ENCODE measurements at places on chromosomes 16 and 17. TPM values are rescaled to one million over a fixed set of nuclear protein-coding genes. Genes with fewer than 3 reads are reported as not detected.

TMEM132E gene
- polyA plus RNA-seq = not detected

SLC16A13 gene
- polyA plus RNA-seq = 1.1 TPM

CTRL gene
- 2.0 TPM for polyA plus RNA-seq

UQCRC2 gene
- polyA plus RNA-seq = 183 TPM

NOG gene
- polyA plus RNA-seq = 0.15 TPM

DNASE1L2 gene
- polyA plus RNA-seq = 0.49 TPM

ZFPM1 gene
- polyA plus RNA-seq = 10.4 TPM

Measured in heart right ventricle (tissue), 16 donors.